Activated CD4-positive, alpha-beta T cell treated with anti-CD3 and anti-CD28 coated beads, Interleukin-2, amount 10 ng/mL, durations not matched to agents 7 days and 5 days (primary cell): ENCODE measurements at places on chromosomes 3 and 15. TPM values are rescaled to one million over a fixed set of nuclear protein-coding genes. Genes with fewer than 3 reads are reported as not detected.
A peak's percentile ranks its signal among the peaks of the same experiment; 100 is the strongest.

DNA sequence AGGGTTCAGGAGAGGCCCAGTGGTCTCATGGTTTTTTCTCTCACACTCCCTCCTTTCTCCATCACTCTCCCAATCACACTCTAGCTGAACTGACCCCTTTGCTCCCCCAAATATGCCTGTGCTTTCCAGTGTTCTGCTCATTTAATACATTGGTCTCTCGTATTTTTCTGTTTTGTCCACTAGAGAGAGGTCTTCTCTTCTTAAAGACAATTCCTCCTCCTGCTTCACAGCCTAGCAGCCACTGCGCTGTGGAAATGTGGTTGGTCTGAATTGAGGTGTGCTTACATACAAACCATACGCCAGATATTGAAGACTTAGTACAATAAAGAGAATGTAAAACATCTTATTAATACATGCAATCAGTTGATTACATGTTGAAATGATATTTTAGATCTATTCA is 60.6 kb upstream of the XCR1 start:
- peaks cover 30% of the 10 kb centered on the region for H3K4me1 ChIP-seq
- H3K27me3 ChIP-seq, result peaks cover 35% of the 10 kb centered on the region
- no peak overlapping the region for H3K4me3 ChIP-seq
- peak; percentile 45 for DNase-seq
- H3K27ac ChIP-seq, result no peak overlapping the region
- no peaks in the 10 kb centered on the region for H3K36me3 ChIP-seq

- no peak overlapping the region for H3K4me3 ChIP-seq
- no peak for DNase-seq
- no peak overlapping the region for H3K27ac ChIP-seq
- no peaks in the 10 kb centered on the region for H3K4me1 ChIP-seq
- H3K27me3 ChIP-seq, result no peaks in the 10 kb centered on the region
Observed at GRCh38 chr3:76527773-76528172, 512.1 kb upstream of the ROBO2 start.

DNA sequence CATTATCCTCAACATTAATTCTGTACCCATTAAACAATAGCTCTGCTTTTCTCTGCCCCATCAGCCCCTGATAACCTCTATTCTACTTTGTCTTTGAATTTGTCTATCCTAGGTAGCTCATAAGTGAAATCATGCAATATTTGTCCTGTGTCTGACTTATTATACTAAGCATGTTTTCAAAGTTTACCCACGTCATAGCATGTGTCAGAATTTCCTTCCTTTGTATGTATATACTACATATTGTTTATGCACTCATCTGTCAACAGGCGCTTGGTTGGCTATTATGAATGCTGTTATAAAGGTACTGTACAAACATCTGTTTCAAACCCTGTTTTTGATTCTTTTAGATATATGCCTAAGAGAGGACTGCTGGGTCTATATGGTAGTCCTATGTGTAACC is 18.2 kb downstream of the CSNK1G1 start:
- H3K36me3 ChIP-seq, result peaks cover 21% of the 10 kb centered on the region
- no peaks in the 10 kb centered on the region for H3K27me3 ChIP-seq
- DNase-seq, result no peak
- no peak overlapping the region for H3K4me3 ChIP-seq
- peaks cover 26% of the 10 kb centered on the region for H3K4me1 ChIP-seq
- no peak overlapping the region for H3K27ac ChIP-seq

GRCh38 chr3:38043486-38043885 is 4.5 kb downstream of the DLEC1 start:
- peaks cover 6% of the 10 kb centered on the region for H3K36me3 ChIP-seq
- H3K4me3 ChIP-seq, result no peak overlapping the region
- DNase-seq, result no peak
- peaks cover 3% of the 10 kb centered on the region for H3K27me3 ChIP-seq
- H3K27ac ChIP-seq, result no peak overlapping the region

Gene TICRR
- total RNA-seq, result 28.8 TPM

DNA sequence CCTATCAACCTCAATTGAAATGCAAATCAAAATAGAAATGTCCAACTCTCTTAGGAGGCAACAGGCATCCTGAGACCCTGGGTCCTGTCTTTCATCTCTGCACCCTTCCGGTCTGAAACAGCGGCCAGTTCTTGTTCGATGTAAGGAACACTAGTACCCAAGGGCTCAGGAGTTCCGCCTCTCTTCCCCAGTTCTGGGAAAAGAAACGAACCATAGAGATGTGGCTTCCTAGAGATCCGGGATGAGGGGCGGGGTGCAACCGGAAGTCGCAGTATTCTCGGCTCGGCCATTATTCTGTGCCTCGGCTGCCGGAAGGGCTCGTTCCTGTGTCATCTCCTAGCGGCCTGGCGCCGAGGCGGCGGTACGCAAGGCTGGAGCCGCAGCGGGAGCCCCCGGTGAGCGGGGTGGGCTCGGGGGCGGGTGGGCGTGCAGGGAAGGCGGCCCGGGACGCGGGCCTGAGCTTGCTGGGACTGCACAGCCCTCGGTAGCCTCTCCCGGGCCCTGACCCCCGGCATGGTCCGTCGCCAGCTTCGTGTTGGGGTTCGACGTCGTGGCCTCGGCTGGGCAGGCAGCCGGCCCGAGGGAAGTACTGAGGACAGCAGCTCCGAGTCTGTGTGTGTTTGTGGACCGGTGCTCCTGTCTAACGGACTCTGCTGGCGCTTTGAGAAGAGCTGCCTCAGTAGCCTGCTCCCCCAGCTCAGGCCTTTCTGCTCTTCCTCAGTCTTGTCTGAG is at the start of gene ZNF197:
Gene ZNF197 (plus strand): TSS at position 288 of the 732 bp plus-strand sequence. CDS start 4,119 bp downstream, outside the sequence.
- H3K4me1 ChIP-seq, result peaks cover 26% of the 10 kb centered on the region
- H3K27ac ChIP-seq, result peak within 1 kb of the TSS; percentile 93
- DNase-seq, result peak; percentile 63
- peak within 1 kb of the TSS; percentile 89 for H3K4me3 ChIP-seq
- no peaks in the 10 kb centered on the region for H3K27me3 ChIP-seq
- peaks cover 31% of the 10 kb centered on the region for H3K36me3 ChIP-seq

Gene MNS1
- total RNA-seq, result 0.79 TPM

Gene CKMT1A
- not detected for total RNA-seq

GRCh38 chr15:66912001-66912400 is 153.4 kb upstream of the SMAD3 start:
- H3K4me1 ChIP-seq, result peaks cover 47% of the 10 kb centered on the region
- peaks cover 8% of the 10 kb centered on the region for H3K36me3 ChIP-seq
- peak; percentile 80 for DNase-seq
- peaks cover 8% of the 10 kb centered on the region for H3K27me3 ChIP-seq
